A549 (cell line): ENCODE measurements at places on chromosomes 3 and 15.

- DNase-seq, result no peak
These were observed 10.9 kb downstream of the KLF13 start for GRCh38 chr15:31337352-31338031.

- no peak for DNase-seq
These were observed 83.0 kb upstream of the KCNAB1 start for GRCh38 chr3:156037356-156037755.

DNA sequence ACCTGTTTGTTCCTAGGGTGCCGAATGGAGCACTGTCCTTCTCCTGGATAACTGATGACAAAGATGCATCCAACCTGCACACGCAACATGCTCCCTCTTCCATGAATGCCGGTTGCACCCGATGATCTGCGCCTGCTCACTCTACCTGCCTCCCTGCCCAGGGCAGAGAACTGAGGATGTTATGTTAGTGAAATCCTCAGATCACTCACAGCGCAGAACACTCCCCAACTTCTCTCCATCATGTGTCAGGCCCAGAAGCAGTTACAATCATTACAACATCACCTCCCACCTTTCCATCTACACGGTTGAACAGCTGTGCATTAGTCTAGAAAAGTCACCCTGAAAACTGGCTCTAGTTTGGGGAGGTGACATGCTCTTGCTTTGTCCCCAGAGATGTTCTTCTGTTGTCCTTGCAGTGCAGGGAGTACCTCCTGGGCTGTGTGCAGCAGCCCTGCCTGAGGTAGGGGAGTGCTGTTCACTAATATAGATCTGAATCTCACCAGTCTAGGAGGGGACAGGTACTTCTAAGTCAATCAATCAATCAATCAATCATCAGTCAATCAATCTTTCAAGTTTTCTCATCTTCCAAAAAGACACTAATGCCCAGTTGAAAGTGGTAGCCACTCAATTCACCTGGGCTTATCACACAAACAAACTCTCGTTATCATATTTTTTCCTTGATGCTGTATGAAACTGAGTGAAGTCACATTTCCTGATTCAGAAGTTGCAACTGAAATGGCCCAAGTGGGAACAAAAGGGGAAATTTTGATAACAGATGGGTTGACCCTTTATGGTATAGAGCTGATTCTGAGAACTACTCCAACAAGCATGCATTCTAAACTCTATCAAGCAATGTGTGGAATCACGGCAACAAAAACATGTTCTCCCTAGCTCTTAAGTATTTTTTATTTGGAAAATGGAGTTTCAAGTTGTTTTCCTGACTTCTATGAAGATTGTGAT, 15.4 kb upstream of the ISLR start:
- DNase-seq, result no peak

GRCh38 chr15:73818308-73818985, 54.9 kb upstream of the TBC1D21 start:
- no peak for DNase-seq

DNA sequence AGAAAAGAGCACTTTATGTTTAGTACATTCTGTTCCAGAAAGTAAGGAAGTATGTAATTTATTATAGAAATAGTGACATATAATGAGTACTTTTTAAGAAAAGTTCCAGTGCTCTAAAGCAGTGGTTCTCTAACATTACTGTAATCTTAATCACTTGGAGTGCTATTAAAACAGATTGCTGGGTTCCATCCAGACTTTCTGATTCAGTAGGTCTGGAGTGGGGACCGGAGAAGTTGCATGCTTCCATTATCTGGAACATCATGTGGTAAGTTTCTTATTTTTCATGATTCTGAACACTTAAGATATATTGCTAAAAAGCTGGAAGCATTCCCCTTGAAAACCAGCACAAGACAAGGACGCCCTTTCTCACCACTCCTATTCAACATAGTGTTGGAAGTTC, 47.5 kb upstream of the ARL14 start:
- DNase-seq, result no peak

DNA sequence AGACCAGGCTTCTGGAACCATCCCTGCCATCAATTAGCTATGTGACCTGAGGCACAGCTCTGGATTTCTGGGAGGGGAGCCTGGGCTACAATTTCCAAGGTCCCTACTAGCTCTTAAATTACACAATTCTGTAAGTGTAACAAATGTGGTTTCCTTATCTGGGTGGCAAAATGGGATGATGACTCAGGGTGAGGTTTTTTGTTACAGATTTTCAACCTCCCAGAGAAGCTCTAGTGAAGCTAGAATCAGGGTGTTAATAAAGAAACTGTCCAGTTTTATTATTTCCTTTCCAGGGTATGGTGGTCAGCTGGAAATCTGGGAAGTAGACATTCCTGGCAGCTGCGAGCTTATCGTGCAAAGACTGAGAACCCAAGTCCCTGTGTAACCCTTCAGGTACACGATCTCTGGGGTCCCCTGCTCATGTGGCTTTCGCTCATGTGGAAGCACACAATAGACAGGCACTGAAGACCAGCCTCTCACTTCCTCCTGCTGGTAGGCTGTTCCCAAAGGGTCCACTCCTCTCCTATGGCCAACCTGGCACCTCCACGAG, 7.3 kb downstream of the RAB27A start:
- DNase-seq, result no peak

DNA sequence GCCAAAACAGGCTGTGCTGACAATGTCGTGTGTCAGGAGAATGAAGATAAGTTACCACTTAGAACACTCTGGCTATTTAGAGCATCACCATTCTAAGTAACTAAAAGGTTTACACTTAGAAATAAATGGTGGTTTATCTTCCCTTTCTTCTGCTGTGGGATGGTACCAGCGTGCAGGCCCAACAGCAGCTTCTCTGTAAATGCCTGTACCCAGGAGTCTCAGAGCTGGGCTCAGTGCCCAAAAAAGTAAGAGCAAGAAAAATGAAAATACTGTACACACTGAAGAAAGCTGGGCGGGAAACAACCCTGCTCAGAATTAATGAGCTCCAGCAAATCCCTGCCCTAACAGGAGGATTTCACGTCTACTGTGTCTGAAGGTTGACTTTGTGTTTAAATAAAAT, 206.5 kb downstream of the MFSD1 start:
- DNase-seq, result no peak

- no peak for DNase-seq
These were observed 77.8 kb upstream of the VGLL4 start for GRCh38 chr3:11721479-11721878.

DNA sequence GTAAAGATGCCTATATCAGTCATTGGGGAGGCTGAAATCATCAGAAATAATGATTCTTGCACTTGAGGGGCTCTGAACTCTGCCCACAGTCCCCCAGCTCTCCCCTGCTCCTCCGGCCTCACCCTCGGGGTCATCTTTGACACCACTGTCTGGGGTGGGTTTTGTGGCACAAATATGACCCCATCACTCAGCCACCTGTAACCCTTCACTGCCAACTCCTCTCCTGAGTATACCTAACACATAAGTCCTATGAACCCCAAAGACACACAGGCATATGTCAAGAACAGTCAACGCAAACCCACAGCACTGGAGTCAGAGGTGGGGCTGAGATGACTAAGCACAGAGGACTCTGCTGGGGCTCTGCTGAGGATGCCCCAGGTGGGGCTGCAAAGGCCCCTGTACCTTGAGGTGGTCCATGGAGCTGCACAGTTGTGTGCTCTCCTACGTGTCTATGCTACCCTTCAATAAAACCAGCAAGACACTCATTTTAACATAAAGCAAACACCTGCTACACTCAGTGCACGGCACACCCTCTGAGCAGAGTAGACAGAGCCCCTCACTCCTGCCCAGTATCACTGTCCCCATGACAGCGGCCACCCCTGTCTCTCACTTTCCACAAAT, 29.9 kb downstream of the SLC41A3 start:
- DNase-seq, result no peak

GRCh38 chr3:108093616-108094015, 2.8 kb upstream of the CD47 start:
- DNase-seq, result no peak

DNA sequence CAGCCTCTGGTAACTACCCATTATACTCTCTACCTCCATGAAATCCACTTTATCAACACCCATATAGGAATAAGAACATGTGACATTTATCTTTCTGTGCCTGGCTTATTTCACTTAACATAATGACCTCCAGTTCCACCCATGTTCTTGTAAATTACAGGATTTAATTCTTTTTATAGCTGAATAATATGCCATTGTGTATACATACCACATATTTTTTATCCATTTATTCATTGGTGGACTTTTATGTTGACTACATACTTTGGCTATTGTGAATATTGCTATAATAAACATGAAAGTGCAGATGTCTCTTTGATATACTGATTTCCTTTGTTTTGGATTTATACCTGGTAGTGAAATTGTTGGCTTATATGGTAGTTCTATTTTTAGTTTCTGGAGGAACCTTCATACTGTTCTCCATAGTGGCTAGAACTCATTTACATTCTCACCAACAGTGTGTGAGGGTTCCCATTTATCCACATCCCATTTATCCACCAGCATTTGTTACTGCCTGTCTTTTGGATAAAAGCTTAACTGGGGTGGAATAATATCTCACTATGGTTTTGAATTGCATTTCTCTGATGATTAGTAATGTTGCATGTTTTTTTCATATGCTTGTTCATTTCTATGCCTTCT, 473.4 kb downstream of the TBL1XR1 start:
- DNase-seq, result no peak

DNA sequence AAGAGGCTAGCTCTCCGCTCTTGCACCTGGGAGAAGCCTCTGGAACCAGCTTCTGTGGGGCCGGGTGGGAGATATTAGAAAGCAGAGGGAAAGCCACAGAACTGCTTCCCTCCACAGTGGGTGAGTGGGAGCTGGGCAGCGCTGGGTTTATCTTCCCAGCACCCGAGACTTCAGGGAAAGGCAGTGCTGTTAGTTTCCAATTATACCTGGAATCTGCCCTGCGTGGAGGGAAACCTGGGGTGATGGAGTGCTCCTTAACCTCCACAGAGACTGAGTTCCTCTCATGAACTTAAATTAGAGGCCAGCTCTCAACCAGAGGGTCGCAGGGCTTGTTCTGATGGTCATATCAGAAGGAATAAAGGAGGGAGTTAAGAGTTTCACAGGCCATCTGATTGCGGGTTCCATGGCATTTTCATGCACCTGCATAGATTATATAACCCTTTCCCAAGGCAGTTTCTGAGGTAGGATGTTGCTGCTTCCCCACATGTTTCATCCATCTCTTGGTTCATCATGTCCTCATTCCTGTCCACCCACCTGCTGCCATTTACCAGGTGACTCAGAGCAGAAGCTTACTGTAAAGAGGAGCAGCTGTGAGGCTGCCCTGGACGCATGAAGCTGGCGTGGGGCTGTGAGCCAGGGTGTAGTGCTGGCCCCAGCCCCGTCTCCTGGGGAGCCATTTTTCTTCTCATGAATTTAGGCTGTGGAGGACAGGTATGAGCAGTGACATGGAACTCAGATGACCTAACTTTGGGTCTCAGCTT, 42.5 kb downstream of the CA12 start:
- no peak for DNase-seq

- DNase-seq, result no peak
These were observed 241.8 kb upstream of the MCTP2 start for GRCh38 chr15:93989440-93989998.

GRCh38 chr15:48330105-48330785, 984 bp upstream of the DUT start:
- no peak for DNase-seq

GRCh38 chr3:81741216-81741615, 20.2 kb downstream of the GBE1 start:
- no peak for DNase-seq

GRCh38 chr3:63949005-63949404, 36.8 kb upstream of the SCAANT1 start:
- no peak for DNase-seq

- DNase-seq, result peak; percentile 55
These were observed 45.6 kb downstream of the DNASE1L3 start for GRCh38 chr3:58164906-58165821.

GRCh38 chr15:42279234-42279723, 6.0 kb upstream of the TMEM87A start:
- DNase-seq, result no peak

DNA sequence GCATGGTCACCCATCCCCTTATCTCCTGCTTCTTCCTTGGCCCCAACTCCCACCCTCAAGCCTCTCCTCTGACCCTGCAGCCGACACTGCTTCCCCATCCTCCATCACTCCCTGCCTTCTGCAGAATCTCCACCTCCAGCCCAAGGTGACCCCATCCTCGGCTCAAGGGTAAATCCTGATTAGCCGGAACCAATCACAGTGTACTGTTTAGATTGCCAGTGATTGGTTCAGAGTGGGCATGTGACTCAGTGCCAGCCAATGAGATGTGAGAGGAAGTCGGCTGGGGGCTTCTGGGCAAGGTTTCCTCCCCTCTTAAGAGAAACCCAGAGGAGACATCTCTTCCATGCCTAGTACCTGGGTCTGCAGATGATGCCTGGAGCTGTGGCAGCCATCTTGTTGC, 10.3 kb downstream of the CACNA2D2 start:
- DNase-seq, result no peak

DNA sequence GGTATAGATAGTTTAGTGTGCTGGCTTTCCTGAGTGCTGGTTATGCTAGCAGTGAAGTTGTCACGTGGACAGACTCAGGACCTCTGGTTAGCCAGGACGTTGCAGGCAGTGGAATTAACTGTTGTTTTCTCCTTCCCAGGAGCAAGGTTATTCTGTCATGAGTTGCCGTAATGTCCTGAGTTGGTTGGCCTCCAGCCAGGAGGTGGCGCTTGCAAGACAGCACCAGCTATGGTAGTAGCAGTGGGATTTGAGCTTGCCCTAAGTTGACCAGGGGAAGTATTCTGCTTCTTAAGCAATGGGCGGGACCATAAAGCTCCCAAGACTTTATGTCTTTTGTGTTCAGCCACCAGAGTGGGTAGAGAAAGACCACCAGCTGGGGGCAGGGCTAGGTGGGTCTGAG, 240.7 kb upstream of the DNAJC19 start:
- no peak for DNase-seq

- no peak for DNase-seq
These were observed 36.3 kb upstream of the PSMD6 start for GRCh38 chr3:64059484-64060175.

DNA sequence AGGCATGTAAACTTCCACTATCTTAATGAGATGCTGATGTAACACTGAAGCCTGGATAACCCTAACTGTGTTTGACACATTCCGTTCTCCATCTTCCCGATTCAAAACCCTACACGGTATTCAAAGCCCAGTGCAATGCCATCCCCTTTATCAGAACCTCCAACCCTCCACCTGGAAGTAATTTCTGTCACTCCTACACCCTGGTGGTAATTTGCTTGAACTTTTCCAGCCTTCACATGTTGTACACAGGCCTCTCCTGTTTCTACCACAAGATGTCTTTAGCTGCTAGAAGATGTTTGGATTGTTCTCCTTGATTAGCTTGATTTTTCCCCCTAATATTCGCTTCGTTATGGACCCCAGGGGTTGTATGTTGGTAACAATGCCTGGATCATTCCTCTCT, 208.9 kb downstream of the CHST2 start:
- DNase-seq, result no peak

DNA sequence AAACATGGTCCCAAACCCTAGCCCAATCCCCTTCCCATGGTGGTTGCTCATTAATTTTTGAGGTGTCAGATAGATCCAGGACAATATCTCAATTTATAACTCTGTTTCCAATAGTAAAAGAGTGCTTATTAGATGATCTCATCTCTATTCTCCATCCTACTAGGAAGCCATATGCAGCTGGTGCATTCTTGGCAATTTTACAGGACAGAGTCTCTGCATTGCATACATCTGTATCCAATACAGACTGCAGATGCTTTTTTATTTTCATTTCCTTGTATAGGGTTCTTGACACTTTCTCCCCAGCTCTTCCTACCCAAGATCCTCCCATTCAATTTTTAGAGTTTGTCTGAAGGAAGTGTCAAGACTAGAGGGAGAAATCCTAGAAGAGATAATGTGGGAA, 194.8 kb upstream of the DPH6 start:
- DNase-seq, result no peak

- DNase-seq, result no peak
These were observed 289.3 kb downstream of the EPHB1 start for GRCh38 chr3:135084405-135084804.
